HepG2 (cell line): ENCODE measurements at places on chromosomes 3 and 15. TPM values are rescaled to one million over a fixed set of nuclear protein-coding genes. Genes with fewer than 3 reads are reported as not detected.

Gene GOLIM4
- total RNA-seq = 31.5 and 47.7 TPM in 2 replicates

DNA sequence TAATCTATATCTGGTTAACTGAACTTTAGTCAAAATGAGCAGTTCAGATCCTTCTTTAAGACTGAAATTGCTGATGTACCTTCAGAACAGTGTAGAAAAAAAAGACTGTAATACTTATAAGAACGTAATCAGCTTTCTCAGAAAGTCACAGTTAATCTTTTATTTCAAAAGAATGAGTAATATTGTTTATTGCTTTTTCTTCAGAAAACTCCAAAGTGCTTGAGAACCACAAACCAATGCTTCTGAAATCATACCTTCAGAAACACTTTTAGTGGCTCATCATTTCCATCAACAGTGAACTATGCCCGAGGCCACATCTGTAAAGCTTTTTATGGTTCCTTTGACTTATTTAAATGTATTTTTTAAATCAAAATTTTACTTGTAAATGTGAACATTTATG, 33.3 kb upstream of the CLASP2 start:
- DNase-seq = no peak

GRCh38 chr15:71187078-71187477, 71.8 kb downstream of the THSD4 start:
- no peak for DNase-seq

DNA sequence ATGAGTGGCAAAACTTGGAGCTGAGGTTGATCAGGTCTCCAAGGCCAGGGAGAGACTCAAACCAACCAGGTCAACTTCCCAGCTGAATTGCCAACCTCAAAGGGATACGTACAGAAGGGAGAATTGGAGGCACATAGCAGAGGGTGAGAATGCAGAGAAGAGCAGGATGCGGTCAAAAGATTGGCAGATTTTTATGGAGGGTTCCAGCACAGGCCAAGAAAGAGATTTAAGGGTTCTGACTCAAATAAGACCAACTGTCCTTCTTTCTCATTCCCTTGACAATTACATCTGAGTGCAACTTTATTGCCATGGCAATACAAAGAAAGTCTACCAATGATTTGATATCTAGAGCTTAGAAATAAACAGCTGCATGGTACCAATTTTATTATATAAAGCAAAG, 33.2 kb downstream of the SCG5 start:
- DNase-seq = no peak

DNA sequence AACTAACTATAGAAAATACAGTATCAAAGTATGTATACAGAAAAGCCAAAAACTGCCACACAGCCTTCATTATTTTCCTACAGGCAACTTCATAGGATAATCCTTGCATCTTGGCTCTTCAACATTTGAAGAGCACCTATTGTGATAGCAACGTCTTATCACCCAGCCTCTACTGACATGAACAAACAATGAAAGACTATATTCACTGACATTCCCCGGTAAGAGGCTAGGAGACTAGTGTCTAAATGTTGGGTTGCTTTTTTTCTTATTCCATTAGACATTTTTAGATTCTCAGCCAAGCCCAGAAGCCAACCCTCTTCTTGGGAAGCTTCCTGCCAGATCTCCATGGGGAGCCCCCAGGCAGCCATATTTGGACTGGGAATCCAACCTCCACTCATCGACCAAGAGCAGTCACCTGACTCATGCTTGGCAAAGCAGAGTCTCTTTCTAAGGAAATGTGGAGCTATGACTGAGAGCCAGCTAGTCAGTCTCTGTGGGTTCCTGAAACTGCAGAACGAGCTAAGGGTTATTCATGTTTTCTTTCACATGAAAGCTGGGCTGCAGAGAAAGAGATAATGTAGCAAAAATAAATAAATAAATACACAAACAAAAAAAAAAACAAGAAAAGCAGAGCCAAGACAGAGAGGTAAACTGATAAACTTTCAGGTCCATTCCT, 227.5 kb downstream of the MAGI1 start:
- DNase-seq = no peak
